ENCODE measurements at places on chromosomes 2 and 18. TPM values are rescaled to one million over a fixed set of nuclear protein-coding genes. Genes with fewer than 3 reads are reported as not detected.

GRCh38 chr2:233007270-233007669 lies 5.8 kb downstream of the NGEF start:
- no peak for DNase-seq

DNA sequence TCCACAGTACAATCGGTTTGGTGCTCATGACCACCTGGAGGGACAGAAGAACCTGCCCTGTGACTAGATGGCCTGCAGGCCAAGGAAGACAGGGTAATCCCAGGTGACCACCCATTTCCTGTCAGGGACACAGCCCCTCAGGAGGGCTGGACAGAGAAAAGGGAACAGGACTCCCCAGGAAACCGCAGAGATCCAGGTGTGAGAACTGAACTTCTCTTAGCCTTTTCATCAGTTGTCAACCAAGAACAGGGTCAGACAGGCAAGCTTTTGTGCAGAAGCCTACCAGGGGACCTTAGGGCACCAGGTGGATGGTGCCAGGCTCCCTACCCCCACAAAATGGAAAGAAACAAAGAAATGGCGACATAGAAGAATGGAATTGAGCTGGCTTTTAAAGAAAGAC lies 132.3 kb downstream of the HDAC4 start:
- DNase-seq = no peak

DNA sequence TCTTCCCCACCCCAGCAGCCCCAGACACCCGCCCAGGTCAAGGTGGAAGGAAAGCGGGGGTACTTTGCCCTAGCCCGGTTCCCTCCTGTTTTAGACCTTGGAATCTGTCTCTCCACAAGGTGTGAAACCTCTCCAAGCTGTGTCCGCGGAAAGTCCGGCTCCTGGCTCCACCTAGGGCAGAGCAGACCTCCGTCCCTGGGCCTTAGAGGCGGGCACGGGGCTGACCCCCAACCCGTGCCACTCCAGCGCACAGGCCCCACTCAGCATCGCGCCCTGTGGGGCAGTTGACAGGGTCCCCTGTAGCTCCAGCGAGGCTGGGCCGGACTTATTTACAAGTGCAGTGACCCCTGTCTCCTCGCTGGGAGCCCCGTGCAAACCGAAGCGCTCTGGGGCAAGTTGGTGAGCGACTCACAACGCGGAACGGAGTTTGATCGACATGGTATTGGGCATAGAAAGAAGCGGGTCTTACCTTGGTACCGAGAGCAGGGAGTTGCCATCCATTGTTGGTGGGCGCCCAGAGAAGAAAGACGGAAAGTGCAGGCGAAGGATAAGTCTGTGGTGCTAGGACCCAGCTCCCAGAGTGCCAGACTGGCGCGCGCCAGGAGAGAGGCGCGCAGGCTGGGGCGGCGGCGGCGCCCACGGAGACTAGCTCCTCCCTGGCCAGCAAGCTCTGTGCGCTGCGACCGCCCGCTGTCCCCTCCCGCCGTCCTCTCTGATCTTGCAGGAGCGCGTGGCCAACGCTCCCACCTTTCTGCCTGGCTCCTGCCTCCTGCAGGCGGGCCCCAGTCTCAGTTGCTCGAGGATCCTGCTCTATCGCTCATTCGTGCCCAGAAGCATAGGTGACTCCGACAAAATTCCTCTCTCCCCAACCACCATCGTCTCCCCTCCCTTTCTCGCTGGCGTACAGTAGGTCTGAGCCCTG lies at the start of gene SPHKAP:
Gene SPHKAP, minus strand, starts transcription at position 590 of the 922 bp plus-strand sequence. Its CDS starts 89 bp downstream, at position 501.
- DNase-seq = no peak

- DNase-seq = no peak
Observed at GRCh38 chr2:175156534-175156933, 11.5 kb downstream of the ATF2 start.

GRCh38 chr2:101362316-101362715 lies 25.0 kb downstream of the CREG2 start:
- no peak for DNase-seq

DNA sequence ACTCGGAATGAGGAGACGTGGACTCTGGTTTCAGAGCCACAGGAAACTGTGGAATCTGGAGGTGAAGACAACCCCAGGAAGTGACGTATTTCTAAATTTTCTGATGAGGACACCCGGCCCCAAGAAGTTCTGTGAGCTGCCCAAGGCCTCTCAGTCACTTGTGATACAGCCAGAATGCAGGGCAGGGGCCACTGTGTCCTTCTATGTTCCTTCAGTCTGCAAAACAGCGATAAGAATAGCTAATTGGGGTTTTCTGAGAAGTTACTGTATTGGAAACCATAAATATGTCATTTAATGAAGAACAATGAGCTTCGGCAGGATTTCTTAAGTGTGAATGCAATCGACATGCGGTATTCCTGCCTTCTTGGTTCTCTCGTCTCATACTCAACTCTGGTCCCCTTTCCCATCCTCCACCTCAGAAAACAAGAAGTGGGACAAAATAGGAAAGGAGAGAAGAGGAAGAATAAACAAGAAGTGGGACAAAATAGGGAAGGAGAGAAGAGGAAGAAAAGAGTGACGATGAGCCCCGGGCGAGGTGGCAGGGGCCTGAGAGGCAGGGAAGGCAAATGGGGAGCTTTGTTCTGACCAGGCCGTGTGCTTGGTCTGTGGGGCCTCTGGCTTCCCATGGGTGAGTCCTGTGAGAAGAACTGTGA lies 282.0 kb upstream of the REV1 start:
- peak; percentile 93 for DNase-seq

- no peak for DNase-seq
Observed at GRCh38 chr2:213411582-213412289, 127.5 kb downstream of the SPAG16 start.

- no peak for DNase-seq
Observed at GRCh38 chr2:83109284-83109683, 1349.8 kb downstream of the SUCLG1 start.

DNA sequence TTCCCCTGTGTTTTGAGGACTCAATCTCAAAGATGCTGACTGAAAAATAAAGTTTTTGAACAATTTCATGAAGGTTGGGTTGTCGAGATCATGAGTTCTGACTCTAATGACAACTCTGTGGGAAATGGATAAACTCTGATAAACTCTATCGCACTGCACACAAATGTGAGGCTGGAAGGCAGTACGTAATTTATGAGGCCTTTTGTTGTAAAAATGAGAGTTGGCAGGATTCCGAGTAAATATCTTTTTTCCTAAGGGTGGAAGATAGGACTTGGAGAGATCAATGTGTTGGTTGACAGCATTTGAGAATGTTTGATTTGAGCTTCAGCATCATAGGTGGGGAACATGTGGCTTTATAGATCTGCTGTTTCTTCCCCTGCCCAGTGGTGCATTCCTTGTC lies 90.4 kb downstream of the SPTBN1 start:
- peak; percentile 16 for DNase-seq

DNA sequence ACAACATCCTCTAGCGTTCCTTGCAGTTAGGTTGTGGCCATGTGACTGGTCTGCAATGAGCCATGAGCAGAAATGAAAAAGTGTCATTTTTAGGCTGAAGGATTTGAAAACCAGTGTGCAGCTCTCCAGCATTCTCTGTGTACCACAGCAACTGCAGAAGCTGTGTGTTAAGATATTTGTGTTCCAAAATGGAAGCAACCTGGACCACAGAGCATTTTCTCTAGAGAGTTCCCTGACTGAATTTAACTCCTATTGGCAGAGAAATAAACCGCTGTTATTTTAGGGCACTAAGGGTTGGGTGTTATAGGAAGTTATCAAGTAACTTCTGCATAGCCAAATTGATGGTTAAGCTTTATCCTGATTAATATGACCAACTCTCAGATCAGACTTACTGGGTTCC lies 257.2 kb upstream of the THUMPD2 start:
- no peak for DNase-seq

DNA sequence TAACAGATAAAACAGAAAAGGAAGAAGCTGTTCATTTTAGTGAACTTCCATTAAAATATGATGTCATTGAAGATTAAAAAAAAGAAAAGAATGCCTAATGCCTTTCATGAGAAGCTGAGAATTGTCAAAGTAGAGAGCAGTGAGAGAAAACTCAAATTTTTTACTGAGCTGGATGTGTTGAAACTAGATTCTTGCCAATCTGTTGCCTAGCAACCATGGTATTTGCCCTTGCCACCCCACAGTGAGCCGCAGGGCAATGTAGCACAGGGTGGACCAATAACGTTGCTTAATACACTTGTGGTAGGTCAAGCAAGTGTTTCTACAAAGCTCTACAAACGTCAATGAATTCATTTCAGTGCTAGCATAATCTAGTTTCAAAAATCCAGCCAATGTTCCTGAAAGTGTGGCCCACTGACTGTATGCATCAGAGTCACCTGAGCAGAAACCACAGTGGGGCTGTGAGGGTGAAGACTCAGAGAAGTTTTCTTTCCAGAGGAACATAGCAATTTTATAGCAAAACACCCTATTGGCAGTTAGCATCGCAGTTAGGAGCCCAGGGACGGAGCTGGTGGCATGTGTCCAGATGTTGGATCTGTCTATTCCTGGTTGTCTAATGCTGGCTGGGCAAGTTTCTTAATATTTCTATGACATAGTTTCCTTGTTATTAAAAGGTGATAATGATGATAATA lies 132.2 kb downstream of the DOCK10 start:
- DNase-seq = no peak

DNA sequence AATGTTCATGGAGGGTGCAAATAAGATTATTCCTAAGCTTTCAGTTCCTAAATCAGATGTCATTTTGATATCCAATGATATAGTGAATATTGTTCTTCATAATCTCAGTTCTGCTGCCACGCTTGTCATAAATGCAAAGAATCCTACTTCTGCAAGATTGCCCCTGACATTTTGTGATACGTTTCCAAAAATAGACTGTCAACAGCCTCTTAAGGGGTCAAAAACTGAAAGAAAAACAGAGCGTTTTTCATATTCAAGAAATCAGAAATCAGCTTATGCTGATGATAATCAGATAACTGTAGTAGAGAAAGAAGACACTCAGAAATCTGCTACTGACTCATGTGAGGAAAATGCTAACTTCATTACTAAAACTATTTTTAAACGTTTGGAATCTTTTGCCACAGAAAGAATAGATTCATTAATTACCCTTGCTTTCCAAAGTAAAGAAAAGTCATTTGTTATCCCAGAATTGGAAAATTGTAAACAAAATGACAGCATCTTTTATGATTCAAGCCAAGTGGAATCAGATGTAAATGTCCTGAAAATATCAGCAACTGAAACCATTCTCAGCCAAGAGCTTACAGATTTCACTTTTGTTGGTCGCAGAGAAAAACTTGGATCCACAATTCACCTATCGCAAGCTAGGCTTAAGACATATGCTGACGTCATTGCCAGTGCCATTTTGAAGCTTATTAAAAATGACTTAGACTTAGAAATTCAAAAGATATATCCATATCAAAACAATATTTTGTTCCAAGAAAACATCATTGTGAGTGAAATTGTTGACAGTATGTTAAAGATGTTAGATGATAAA lies 55.1 kb downstream of the FSIP2 start:
- DNase-seq = no peak

- no peak for DNase-seq
Observed at GRCh38 chr2:71506222-71507153, 53.1 kb downstream of the DYSF start.

Gene RAMP1
- polyA plus RNA-seq = not detected

Gene LIMS4
- not detected for polyA plus RNA-seq

Gene EMILIN1
- polyA plus RNA-seq = 1.1 TPM

Gene TMEM178A
- not detected for polyA plus RNA-seq

Gene PSMD1
- 105 TPM for polyA plus RNA-seq

Gene CLHC1
- polyA plus RNA-seq = 12.9 TPM

Gene CNTNAP5
- polyA plus RNA-seq = not detected

Gene RANBP2
- polyA plus RNA-seq = 34.7 TPM

Gene EVX2
- polyA plus RNA-seq = not detected
